Posterior vena cava (tissue), 2 donors: ENCODE measurements at places on chromosomes 2 and 18. TPM values are rescaled to one million over a fixed set of nuclear protein-coding genes. Genes with fewer than 3 reads are reported as not detected.

Gene CNDP1
- 0.19 TPM for total RNA-seq

Gene GNAL
- total RNA-seq: 27.9 TPM

Gene TMEM237
- 30.8 TPM for total RNA-seq

Gene GLI2
- 13.0 TPM for total RNA-seq

Gene ACTG2
- total RNA-seq: 4,458 TPM

Gene PLGLB1
- total RNA-seq: 0.42 TPM

Gene LRRTM1
- 0.10 TPM for total RNA-seq

Gene MSTN
- 1.3 TPM for total RNA-seq

Gene VIL1
- not detected for total RNA-seq

Gene LRRC30
- total RNA-seq: not detected

Gene PIKFYVE
- total RNA-seq: 26.1 TPM

Gene SLC4A5
- 3.9 TPM for total RNA-seq

Gene ENOSF1
- total RNA-seq: 57.7 TPM

Gene FAM228B
- 38.2 TPM for total RNA-seq

Gene NAT8
- not detected for total RNA-seq

Gene INPP5D
- 19.9 TPM for total RNA-seq

Gene CD8B2
- total RNA-seq: not detected

Gene PIEZO2
- total RNA-seq: 4.8 TPM

Gene MARCO
- total RNA-seq: 78.2 TPM

Gene RPIA
- 10.9 TPM for total RNA-seq

Gene PKDCC
- total RNA-seq: 169 TPM

Gene MALL
- total RNA-seq: 35.1 TPM

Gene TEKT4
- not detected for total RNA-seq

Gene ALLC
- not detected for total RNA-seq

Gene ZNF892
- 4.8 TPM for total RNA-seq

Gene GPR45
- total RNA-seq: not detected

Gene CAB39
- 76.0 TPM for total RNA-seq

Gene CDCA7
- 0.33 TPM for total RNA-seq
